GM10248 (cell line): ENCODE measurements at places on chromosomes 7 and 10.

- DNase-seq, result no peak
Measured at GRCh38 chr7:107264723-107265122, 95.9 kb downstream of the HBP1 start.

- no peak for DNase-seq
Measured at GRCh38 chr7:159010937-159011721, 133.5 kb downstream of the VIPR2 start.

GRCh38 chr10:50508315-50509051 is 115.3 kb downstream of the SGMS1 start:
- DNase-seq, result peak; percentile 71

DNA sequence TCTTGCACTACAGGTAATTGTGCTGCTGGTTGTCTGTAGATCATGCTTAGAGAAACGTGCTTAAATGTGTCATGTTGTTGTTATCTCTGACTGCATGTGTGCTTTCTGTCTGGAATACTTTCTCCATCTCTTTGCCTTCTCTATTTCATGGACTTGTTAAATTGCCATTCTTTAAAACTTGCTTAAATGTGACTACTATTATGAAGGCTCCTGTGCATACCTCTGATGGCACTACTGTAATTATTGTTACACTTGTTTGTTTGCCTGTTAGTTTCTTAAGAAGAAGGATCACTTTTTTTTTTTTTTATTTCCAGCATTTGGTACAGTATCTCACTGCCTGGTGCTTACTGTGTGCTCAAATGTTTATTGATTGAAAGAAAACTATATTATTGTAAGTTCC is 41.6 kb downstream of the KMT2E start:
- no peak for DNase-seq

DNA sequence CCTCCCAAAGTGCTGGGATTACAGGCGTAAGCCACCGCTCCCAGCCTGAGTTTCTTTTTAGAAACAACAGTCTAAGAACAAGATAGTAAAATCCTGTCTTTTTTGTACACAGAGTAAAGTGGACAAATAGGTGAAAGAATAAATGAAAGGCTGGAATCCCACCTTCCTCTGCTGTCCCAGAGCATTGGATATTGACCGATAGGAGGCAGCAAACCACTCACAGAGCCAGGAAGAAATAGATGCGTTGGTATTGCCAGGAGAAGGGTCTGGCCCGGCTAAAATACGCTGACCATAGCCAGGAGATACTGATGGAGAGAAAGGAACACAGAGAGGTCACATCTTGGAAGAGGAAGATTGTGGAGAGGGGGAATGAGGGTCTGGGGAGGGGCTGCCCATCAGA is 11.4 kb upstream of the ZNF12 start:
- DNase-seq, result no peak

GRCh38 chr10:61897671-61898434 is 3.6 kb upstream of the ARID5B start:
- no peak for DNase-seq

DNA sequence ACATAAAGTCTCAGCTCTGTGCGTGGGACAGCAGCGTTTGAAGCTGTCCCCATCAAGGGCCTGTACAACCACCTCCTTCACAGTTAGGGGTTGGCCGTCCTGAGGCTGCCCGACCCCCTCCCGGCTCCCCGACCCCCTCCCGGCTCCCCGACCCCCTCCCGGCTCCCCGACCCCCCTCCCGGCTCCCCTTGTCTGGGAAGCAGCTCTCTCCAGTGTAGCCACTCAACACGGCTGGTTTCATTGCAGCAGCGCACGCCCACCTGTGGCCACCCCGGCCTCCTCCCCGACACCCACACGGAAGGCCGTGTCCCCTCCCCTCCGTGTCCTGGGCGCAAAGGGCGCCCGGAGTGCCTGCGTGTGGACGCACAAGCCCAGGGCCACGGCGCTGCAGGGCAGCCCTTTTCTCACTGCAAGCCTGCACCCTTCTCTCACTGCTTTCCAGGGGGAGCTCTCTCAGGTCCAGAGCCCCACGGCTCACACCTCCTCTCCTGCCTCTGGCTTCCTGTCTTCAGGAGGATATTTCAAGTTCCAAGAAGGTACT is 20.9 kb upstream of the FAM20C start:
- no peak for DNase-seq

DNA sequence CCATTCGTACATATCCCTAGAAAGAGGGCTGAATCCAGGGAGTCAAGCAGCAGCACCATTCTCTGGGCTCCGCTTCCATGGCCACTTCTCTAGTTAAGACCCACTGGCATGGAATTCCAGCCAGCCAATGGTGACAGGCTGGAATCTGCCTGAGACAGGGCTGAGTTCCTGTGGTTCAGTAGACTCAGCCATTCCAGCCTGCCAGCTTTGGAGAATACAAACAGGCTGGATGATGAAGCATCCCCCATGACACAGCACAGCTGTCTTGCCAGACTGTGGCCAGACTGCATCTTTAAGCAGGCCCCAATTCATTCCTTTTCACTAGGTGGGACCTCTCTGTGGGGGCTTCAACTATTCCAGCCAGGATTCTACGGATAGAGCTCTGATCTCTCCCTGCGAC is 329.6 kb downstream of the XPNPEP1 start:
- no peak for DNase-seq

- no peak for DNase-seq
Measured at GRCh38 chr7:159126311-159127260, 18.1 kb downstream of the VIPR2 start.
